Hindlimb muscle (tissue), 1 donor: ENCODE measurements at places on chromosomes 5 and 9. TPM values are rescaled to one million over a fixed set of nuclear protein-coding genes. Genes with fewer than 3 reads are reported as not detected.

DNA sequence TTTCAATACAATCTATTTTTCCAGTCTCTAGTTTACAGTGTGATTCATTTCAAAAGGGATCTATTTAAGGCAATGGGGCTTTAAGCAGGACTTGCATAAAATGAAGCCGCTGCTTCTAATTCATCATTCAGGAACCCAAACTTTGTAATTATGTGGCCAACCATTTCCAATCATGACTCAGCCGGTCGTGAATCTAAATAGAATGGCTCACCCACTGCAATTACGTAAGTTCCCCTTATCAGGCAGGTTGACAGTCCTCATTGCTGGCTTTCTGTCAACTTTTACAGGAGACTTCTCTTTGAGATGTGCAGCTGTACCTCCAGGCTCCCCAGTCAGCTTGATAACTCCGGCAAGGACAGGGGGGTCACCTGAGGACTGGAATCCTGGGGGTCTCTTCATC is 152.8 kb upstream of the DAP start:
- DNase-seq, result no peak

HRCT1 gene
- 0.83 TPM for polyA plus RNA-seq

DNA sequence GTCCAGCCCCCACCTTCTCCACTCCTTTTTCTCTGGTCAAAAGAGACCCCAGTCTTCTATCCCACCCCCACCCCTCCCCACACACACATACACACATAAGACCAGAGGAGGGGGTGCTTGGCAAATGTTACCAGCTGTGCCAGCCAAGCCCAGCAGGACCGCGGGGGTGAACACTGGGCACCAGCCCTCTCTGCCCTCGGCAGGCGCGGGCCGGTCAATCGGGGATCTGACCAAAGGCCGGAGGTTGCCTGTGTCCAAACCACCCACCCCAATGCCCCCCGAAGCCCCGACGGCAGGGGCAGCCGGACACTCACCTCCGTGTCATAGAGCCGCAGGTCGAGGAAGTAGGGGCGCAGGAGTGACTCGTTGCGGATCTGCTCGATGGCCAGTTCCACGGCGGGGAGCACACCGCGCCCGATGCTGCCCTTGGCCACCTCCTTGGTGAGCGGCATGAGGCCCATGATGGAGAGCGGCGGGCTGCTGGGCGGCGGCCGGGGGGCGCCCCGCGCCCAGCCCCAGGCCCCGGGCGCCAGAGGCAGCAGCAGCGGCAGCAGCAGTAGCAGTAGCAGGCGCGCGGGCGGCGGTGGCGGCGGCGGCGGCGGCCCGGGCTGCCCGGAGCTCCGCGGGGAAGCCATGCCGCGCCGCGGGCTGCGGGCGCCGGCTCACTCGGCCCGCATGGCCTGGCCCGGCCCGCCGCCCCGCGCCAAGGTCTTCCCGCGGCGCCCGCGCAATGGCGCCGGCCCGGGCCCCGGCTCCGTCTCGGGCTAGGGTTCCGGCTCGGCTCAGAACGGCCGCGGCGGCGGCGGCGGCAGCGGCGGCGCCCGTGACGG is 417 bp downstream of the GABBR2 start:
- no peak for DNase-seq

DNA sequence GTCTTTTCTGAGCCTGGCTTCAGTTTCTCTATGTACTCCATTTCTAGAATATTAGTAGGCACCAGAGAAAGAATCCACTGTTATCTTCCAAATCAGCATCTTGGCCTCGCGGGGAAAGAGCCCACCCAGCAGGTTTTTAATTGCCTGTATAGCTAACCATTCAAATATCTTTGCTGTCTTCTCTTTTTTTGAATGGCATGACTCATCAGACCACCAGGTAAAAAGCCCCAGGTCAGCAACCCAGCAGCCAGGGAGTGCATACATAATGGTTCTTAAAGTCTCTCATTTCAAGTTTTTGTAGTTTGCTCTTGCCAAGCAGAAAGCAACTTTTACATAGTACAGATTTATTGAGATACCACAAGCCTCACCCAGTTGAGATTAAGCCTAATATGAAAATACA is 50.7 kb downstream of the TMEM167A start:
- DNase-seq, result no peak
